ENCODE measurements at places on chromosomes 6 and 20. TPM values are rescaled to one million over a fixed set of nuclear protein-coding genes. Genes with fewer than 3 reads are reported as not detected.

- no peaks in the 10 kb centered on the region for H3K4me1 ChIP-seq
- no peak overlapping the region for H3K4me3 ChIP-seq
- no peaks in the 10 kb centered on the region for H3K27me3 ChIP-seq
- no peak for DNase-seq
- no peaks in the 10 kb centered on the region for H3K36me3 ChIP-seq
Measured at GRCh38 chr6:167704396-167704901, 122.3 kb upstream of the AFDN start.

DNA sequence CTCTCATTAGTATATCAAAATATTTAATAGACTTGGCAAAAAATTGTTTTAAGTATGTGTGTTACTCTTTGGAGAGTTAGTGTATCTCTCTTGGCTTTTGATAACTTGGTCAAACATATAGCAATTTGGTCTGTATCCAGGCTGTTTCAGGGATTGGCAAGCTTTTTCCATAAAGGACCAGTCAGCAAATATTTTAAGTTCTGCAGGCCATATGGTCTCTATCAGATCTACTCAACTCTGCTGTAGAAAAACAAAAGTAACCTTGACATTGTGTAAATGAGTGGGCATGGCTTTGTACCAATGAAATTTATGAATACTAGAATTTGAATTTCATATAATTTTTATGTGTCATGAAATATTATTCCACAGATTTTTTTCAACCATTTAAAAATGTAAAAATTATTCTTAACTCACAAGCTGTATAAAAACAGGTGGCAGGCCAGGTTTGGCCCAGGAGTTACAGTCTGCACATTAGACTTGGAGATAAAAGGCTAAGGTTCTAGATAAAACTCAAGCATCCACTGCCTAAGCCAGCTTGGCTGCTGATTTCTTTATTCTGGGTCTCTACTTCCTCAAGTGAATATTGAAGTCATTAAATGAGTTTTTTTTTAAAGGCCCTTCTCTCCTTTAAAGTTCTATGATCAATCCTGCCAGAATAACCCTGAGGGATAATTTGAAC lies 13.7 kb downstream of the GSTA4 start:
- no peak for DNase-seq
- no peak overlapping the region for H3K4me3 ChIP-seq
- H3K36me3 ChIP-seq = peaks cover 4% of the 10 kb centered on the region
- H3K4me1 ChIP-seq = peaks cover 6% of the 10 kb centered on the region
- no peak overlapping the region for H3K27ac ChIP-seq

DNA sequence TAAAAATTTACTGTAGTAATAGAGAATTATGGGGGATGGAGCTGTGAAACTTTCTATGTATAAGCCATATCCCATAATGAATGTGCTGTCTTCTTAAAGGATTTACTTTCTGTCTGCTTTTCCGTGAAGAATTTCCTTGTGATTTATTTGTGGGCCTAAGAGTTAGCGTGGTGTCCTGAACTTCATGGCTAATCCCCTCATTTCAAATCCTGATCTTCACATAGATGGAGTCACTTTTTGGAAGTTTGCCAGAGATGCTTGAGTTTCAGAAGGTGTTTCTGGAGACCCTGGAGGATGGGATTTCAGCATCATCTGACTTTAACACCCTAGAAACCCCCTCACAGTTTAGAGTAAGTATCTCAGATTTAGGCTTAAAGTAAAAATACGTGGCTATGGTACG lies 19.4 kb upstream of the CLDN20 start:
- H3K27ac ChIP-seq = peak overlapping the region; percentile 22
- no peaks in the 10 kb centered on the region for H3K4me1 ChIP-seq
- H3K27me3 ChIP-seq = no peaks in the 10 kb centered on the region
- peaks cover 3% of the 10 kb centered on the region for H3K36me3 ChIP-seq
- H3K4me3 ChIP-seq = no peak overlapping the region

- peaks cover 12% of the 10 kb centered on the region for H3K36me3 ChIP-seq
- H3K27ac ChIP-seq = no peak overlapping the region
- H3K27me3 ChIP-seq = no peaks in the 10 kb centered on the region
- H3K4me3 ChIP-seq = no peak overlapping the region
- DNase-seq = no peak
Measured at GRCh38 chr6:127301199-127301700, 34.6 kb downstream of the RNF146 start.

Gene SSTR4
- total RNA-seq = not detected

GRCh38 chr6:161199850-161200249 lies 74.0 kb downstream of the AGPAT4 start:
- H3K36me3 ChIP-seq = no peaks in the 10 kb centered on the region
- no peak overlapping the region for H3K27ac ChIP-seq
- H3K27me3 ChIP-seq = no peaks in the 10 kb centered on the region
- no peak for DNase-seq
- no peaks in the 10 kb centered on the region for H3K4me1 ChIP-seq

- peaks cover 58% of the 10 kb centered on the region for H3K36me3 ChIP-seq
- H3K27me3 ChIP-seq = no peaks in the 10 kb centered on the region
- no peak overlapping the region for H3K4me3 ChIP-seq
- no peak for DNase-seq
- H3K27ac ChIP-seq = no peak overlapping the region
Measured at GRCh38 chr6:43582911-43583310, 6.9 kb downstream of the POLH start.

DNA sequence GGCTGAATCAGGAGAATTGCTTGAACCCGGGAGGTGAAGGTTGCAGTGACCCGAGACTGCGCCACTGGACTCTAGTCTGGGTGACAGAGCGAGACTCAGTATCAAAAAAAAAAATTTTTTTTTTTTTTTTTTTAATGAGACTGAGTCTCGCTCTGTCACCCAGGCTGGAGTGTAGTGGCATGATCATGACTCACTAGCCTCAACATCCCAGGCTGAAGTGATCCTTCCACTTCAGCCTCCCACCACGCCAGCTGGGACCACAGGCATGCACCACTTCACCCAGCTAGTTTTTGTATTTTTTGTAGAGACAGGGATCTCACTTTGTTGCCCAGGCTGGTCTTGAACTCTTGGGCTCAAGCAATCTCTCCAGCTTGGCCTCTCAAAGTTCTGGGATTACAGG lies 53.3 kb downstream of the MYO6 start:
- DNase-seq = no peak
- H3K27me3 ChIP-seq = no peaks in the 10 kb centered on the region
- no peaks in the 10 kb centered on the region for H3K36me3 ChIP-seq
- H3K27ac ChIP-seq = no peak overlapping the region
- H3K4me3 ChIP-seq = no peak overlapping the region

Gene FOXQ1
- total RNA-seq = 10.1 TPM

GRCh38 chr20:48606841-48607543 lies 220.8 kb downstream of the PREX1 start:
- H3K36me3 ChIP-seq = no peaks in the 10 kb centered on the region
- no peak overlapping the region for H3K4me3 ChIP-seq
- DNase-seq = no peak
- no peaks in the 10 kb centered on the region for H3K27me3 ChIP-seq
- H3K27ac ChIP-seq = no peak overlapping the region

Gene TGM6
- total RNA-seq = not detected

DNA sequence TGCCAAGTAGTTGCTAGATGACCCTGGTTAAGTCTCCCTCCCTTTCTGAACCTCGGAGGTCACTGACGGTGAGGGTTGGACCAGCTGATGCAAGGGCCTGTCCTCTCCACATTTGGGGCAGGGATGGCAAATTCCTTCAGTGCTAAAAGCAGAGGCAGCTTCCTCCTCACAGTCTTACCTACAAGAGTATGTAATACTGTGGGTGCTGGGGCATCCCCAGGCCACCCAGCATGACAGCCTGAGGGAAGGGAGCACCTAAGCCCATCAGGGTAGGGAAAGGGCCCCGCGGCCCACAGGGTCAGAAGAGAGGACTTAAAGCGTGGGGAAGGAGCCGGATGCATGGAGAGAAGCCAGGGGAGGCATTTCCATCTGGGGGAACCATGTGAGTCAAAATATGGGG lies 38.0 kb downstream of the TGM3 start:
- no peak overlapping the region for H3K4me3 ChIP-seq
- peaks cover 6% of the 10 kb centered on the region for H3K4me1 ChIP-seq
- no peaks in the 10 kb centered on the region for H3K36me3 ChIP-seq
- DNase-seq = no peak
- no peaks in the 10 kb centered on the region for H3K27me3 ChIP-seq
- peak overlapping the region; percentile 75 for H3K27ac ChIP-seq

DNA sequence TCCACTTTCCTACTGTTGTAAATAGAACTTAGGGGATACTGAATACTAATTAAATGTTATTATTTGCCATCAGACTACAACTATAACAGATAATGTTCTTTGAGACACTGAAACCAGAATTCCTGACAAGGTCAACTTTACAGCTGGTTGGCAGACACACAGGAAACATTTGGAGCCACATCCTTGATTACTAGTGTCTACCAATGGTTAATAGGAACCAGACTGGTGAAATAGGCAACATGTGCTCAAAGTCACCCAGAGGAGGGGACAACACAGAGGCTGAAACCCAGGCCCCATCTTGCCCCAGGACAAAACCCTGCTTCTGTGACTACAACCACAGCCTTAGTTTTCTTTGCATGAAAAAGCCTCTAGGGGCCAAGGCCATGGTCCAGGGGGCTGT lies 47.8 kb upstream of the NT5E start:
- H3K27ac ChIP-seq = peak overlapping the region; percentile 47
- no peak for DNase-seq
- no peaks in the 10 kb centered on the region for H3K36me3 ChIP-seq
- peaks cover 28% of the 10 kb centered on the region for H3K4me1 ChIP-seq

DNA sequence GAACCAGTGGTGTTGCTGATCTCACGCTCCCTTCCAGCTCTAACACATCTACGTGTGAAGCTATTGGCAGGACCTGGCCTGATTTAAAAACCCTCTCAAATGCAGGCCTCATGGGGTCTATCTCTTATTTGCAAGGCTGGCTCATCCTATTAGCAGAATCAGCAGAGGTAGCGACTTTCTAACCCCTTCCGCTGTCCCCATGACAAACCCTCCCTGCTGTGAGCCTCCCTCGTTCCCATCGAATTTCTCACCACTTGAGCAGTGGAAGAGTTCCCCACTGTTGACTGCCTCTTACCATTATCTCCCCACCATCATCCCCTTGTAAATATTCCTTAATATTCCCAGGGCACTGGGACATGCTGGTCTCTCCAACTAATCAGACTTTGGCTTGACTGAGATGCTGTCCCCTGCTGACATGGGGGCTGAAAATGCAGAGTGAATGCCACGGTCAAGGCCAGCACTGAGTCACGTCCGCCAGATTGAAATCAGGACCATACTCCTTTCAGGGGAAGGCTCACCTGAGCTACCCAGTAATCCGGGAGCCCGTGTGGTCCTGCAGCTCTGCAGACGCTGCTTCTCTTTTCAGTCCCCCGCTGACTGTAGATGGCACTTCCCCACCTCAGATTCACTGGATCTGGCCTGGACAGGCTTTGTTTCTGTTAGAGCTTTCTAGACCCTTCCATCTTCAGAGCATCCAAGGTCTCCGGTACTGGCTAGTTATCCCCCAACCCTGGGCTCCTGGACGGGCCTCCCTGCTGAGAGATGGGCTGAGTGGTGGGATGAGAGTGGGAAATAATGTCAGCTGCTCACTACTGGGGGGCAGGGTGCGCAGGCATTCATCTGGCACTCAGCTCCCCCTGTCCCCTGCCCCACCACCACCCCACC lies 23.1 kb downstream of the AAR2 start:
- H3K27me3 ChIP-seq = no peaks in the 10 kb centered on the region
- H3K4me3 ChIP-seq = no peak overlapping the region
- H3K27ac ChIP-seq = no peak overlapping the region
- DNase-seq = no peak
- H3K36me3 ChIP-seq = peaks cover 16% of the 10 kb centered on the region
- no peaks in the 10 kb centered on the region for H3K4me1 ChIP-seq

- no peaks in the 10 kb centered on the region for H3K27me3 ChIP-seq
- no peak for DNase-seq
- no peaks in the 10 kb centered on the region for H3K36me3 ChIP-seq
- no peak overlapping the region for H3K27ac ChIP-seq
- H3K4me3 ChIP-seq = no peak overlapping the region
Measured at GRCh38 chr6:79307321-79308036, 73.0 kb upstream of the HMGN3 start.

GRCh38 chr6:47780510-47781356 lies 1.1 kb upstream of the OPN5 start:
- H3K4me1 ChIP-seq = peaks cover 4% of the 10 kb centered on the region
- H3K36me3 ChIP-seq = no peaks in the 10 kb centered on the region
- H3K27me3 ChIP-seq = no peaks in the 10 kb centered on the region
- no peak overlapping the region for H3K4me3 ChIP-seq

DNA sequence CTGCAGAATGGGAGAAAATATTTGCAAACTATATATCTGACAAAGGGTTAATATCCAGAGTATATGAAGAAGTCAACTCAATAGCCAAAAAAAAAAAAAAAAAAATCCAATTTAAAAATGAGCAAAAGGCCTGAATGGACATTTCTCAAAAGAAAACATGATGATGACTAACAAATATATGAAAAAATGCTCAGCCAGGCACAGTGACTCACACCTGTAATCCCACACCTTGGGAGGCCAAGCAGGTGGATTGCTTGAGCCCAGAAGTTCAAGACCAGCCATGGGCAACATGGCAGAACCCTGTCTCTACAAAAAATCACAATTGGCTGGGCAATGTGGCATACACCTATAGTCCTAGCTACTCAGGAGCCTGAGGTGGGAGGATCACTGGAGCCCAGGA lies 2.1 kb upstream of the ECHDC1 start:
- H3K27me3 ChIP-seq = no peaks in the 10 kb centered on the region
- peaks cover 68% of the 10 kb centered on the region for H3K4me1 ChIP-seq
- no peak overlapping the region for H3K4me3 ChIP-seq
- no peak overlapping the region for H3K27ac ChIP-seq
- H3K36me3 ChIP-seq = no peaks in the 10 kb centered on the region

Gene OPRL1
- total RNA-seq = 0.91 TPM

DNA sequence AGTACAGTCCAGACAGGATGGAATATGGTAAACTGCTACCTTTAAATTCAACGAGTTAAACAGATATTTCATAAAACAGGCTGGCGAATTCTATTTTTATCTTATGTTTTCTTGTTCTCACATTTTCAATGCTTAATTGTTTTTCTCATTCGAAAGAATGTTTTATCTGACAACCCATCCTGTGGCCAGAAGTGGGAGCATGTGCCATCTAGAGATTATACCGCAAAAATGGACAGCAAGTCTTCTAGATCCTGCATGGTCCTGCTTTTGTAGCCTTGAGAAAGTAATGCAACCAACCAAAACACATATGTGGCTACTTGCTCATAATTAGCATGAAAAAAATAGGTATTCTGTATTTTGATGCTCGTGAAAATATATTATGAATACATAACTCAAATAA lies 30.7 kb downstream of the TUBB2B start:
- H3K4me3 ChIP-seq = no peak overlapping the region
- no peaks in the 10 kb centered on the region for H3K27me3 ChIP-seq
- H3K4me1 ChIP-seq = no peaks in the 10 kb centered on the region

Gene CLPSL1
- not detected for total RNA-seq

DNA sequence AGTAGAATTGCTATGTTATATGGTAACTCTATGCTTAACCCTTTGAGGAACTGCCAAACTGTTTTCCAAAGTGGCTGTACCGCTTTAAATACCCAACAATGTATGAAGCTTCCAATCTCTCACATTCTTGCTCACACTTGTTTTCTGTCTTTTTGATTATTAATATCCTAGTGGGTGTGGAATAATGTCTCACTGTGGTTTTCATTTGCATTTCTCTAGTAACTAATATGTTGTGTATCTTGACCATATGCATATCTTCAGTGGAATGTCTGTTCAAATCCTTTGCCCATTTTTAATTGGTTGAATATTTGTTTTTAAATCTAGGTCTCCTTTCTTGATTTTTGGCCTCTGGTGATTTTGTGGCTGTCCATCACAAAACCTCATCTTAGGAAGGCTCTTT lies 177.8 kb upstream of the PLCB4 start:
- no peak for DNase-seq
- H3K27me3 ChIP-seq = no peaks in the 10 kb centered on the region
- no peaks in the 10 kb centered on the region for H3K4me1 ChIP-seq
- H3K4me3 ChIP-seq = no peak overlapping the region
- no peak overlapping the region for H3K27ac ChIP-seq
- H3K36me3 ChIP-seq = no peaks in the 10 kb centered on the region

Data from esophagus squamous epithelium (tissue), 5 donors.